CD4-positive, alpha-beta T cell (primary cell): ENCODE measurements at places on chromosomes 12 and 14.

- no peak for DNase-seq
Observed at GRCh38 chr12:118513611-118514010, 137.3 kb downstream of the SUDS3 start.

DNA sequence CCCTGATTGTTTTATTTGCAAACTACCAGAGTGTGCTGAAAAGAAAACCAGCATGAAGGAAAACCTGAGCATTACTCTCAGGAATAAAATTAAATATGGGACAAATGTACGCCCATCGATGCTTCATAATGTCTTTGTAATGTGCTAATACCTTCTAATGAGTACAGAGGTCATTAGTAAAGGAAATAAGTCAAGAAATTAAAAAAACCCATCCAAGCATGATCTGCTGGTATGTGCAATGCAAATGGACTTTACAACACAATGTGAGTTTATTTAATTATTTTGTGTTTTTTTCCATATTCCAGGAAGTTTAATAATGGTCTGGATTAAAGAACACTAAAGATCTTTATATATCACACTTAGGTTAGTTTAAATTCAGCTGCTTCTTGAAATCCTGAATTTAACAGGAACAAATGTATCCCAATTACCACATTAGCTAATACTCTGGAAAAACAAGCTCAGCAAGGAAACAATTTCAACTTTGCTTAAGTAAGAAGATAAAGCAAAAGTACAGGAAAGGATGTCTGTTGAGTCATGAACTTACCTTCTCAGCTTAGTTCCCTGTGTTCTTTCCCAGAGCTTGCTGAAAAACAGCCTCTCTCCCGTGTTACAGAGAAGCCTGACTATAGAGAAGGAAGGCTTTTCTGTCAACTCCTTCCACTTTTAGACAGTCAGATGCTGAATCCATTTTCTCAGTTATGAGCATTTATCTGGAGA is 179.3 kb upstream of the TMEM260 start:
- no peak for DNase-seq

GRCh38 chr12:14369311-14369710 is 3.8 kb downstream of the ATF7IP start:
- DNase-seq, result no peak

- no peak for DNase-seq
Observed at GRCh38 chr14:104545942-104546501, 33.5 kb upstream of the C14orf180 start.

- no peak for DNase-seq
Observed at GRCh38 chr14:37844614-37845013, 249.2 kb downstream of the TTC6 start.

DNA sequence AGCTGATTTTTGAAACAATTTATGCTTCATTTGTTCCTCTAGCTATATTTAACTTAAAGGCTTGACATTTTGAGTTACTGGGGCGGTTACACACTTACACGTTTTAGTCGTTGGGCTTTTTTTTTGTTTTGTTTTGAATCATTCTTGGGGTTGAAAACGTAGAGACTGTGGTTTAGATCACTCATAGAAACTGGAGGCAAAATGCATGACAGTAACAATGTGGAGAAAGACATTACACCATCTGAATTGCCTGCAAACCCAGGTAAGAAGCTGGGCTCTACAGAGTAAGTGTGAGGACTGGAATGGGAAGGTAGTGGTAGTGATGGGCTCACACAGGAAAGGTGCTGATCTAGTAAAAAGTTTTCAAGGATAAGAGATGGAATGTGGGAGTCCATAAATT is at the start of gene CLEC2D:
CLEC2D (plus strand) TSS at position 180 of the 400 bp plus-strand sequence; CDS start at position 202, 22 bp downstream.
- peak; percentile 56 for DNase-seq

DNA sequence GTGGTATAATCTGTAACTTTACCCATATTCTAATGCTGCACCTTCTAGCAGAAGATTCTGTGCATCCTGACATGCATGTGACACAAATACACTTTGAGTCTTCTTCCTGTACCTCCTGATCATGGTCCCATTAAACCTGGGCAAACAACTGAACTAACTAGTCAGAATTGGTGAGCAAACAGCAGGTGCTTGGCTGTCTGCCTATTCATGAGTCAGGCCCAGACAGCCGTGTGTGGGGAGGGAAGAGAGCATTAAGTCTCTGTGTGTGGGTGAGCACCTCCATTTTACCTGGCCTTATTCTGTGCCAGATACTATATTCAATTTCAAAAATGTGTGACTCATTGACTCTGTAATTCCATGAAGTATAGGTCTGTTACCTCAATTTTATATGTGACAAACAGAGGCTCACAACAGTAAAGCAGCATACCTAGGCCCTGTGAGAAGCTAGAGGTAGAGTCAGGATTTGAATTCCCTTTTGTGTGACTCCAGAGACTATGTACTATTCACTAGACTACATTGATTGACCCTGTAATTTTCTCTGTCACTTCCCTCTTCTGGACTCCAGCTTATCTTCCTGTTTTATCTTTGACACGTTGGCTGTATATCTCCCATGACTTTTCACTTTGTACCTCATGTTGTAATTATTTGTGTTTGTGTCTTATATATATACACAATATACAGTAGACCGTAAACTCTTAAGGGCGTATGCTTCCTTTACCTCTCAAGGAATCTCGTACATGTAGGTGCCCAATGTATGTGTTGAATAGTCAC is 32.2 kb downstream of the SUSD6 start:
- peak; percentile 71 for DNase-seq

DNA sequence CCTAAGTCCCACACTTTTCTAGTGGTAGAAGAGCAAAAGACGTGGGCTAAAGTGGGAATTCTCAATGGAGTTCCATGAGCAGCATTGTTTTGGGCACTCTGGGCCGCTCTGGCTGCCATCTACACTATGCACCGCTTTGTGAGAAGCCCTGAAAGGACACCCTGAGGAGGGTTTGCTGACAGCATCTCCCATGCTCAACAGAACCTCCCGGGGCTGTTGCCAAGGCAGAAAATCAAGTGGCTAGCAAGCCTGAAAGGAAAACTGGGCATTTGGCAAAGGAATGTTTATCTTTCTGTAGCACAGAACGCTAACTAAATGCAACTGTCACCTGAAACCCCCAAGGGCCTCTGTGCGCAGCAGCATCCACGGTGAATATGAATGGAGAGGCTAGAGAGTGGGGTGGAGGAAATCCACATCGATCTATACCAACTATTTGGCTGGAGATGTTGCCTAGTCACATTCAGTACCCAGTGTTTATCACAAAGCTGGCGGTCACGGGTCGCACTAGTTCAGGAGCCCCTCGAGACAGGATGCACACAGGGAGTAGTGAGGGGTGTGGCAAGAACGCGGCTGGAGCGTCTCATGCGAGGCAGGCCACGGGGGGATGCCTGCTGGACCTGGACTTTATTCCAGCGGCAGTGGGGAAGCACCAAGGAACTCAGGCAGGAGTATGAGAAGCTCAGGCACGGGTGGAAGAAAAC is 14.2 kb downstream of the APPL2 start:
- DNase-seq, result no peak

DNA sequence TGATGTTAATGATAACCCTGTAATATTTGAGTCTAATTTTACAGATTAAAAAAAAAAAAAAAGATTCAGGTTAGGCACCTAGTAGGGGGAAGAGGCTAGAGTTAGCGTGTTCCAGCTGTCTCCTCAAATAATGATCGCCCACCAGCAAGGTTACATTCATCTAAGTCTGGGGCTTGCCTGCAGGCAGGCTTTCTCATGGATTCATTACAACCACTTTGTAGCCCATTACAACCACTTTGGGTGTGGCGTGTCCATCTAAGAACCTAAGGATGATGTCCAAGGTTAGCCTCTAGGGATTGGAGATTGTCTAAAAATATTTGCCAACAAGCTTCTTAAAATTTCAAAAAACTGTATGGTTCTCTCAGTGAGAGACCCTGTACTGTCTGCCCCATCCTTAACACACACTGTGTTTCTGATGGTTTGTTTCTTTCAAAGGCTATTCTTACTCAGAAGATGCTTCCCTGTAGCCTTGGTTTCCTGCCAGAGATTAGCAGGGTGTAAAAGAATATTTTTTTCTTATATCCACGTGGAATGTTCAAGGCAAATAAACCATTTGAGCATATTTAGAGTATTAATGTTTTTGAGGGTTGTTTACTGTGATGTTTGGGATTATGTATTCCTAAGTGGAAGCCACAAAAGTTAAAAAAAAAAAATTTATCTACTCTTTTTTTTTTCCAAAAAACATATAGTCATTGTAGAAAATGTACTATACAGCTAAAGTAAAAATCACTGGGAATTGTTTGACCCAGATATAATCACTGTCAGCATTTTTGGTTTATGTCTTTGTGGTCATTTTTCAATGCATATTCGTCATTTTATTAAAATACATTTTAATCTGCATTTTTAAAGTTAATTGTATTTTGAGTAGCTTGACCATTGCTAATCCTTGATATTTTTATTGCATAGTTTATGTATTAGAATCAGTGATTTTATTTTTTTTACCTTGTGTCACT is 1.7 kb downstream of the DYNC1H1 start:
- no peak for DNase-seq

GRCh38 chr14:47207617-47208016 is 467.8 kb downstream of the MDGA2 start:
- no peak for DNase-seq

GRCh38 chr12:34290381-34290995 is 268.2 kb downstream of the ALG10 start:
- DNase-seq, result no peak

DNA sequence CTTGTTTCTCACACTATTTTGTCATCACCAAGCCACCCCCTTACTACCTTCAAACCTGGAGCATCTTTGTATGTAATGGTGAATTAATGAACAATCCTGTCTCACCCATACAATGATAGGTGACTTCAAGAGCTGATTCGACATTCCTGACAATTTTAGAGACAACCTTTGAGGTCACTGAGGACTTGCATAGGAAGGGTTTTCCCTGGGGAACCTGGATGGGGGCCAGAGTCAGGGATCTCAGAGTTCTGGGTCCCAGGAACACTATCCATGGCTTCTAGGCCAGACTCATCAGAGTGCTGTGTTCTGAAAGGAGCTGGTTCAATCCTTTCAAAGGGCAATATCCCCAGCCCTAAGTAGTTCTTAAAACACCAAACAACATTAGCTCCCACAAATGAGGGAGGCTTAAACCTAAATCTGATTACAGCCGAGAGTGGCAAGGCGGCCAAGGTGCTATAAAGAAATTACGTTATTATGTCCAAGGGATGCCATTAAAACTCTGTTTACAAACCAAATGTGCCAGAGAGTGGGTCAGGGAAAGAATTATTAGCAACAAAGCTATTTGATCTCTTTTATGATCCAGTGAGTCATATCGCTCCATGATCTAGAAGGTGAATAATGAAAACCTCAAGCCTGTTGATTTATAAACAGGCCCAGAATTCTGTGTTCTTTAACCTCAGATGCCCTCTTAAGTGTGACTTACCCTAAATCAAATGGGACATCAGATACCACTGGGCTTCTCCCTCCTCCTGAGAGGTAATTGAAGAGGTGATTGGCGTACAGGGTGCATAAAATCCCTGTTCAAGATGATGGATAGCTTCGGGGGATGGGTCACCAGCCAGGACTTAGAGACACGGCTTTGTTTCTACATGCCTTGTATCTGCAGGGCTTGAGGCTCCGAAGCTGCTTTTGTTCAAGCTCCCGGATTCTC is 230.2 kb upstream of the TBX3 start:
- DNase-seq, result no peak

- DNase-seq, result no peak
Observed at GRCh38 chr12:71763677-71764379, 9.2 kb downstream of the RAB21 start.

GRCh38 chr14:56313789-56314188 is 195.6 kb downstream of the PELI2 start:
- DNase-seq, result no peak

DNA sequence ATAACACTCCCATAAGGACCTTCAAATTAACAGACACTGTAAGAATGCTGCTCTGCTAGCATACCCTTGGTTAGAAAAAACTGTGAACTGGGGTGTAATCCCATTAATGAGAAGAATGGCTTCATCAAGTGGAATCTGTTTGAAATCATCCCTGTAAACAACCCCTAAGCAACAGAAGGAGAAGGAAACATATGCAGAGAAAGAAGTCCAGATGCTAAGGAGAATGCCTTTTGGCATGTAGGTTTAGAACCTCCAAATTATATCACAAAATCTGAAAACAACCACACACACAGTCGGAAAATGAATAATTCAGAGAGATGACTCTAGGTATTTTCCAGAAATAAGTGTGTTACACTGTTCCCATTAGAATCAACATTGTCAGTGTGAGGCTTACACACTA is 140.2 kb downstream of the NUAK1 start:
- no peak for DNase-seq

DNA sequence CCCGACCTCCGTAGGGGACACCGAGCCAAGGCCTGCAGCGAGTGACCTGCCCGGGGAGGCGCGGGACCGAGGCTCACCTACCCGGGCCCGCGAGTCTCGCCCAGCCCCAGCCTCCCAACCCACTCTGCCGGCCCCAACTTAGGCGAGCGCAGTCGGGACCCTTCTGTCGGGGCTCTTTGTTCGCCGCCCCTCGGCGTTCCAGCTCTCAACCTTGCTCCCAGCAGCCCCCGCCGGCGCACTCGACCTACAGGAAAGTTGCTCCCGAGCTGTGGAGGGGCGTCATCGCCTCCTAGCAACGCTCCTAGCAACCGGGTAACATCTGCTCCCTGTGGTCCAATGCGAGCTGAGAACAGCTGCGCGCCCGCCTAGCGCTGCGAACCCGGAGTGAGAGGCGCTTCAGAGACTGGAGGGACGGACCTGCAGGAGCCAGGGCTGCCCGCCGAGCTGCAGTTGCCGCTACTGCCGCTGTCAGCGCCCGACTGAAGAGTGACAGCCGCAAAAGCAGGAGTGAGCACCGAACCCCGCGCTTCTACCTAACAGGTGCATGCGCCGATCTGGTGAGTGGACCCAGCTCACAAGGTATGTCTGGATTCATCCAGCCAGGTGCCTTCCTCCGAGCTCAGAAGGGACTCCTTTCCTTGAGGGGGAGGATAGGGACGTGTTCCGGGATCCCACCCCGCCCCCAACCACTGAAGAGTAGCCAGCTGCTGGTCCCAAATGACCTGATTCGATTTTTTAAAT is 355.0 kb downstream of the SNAPC1 start:
- peak; percentile 67 for DNase-seq

DNA sequence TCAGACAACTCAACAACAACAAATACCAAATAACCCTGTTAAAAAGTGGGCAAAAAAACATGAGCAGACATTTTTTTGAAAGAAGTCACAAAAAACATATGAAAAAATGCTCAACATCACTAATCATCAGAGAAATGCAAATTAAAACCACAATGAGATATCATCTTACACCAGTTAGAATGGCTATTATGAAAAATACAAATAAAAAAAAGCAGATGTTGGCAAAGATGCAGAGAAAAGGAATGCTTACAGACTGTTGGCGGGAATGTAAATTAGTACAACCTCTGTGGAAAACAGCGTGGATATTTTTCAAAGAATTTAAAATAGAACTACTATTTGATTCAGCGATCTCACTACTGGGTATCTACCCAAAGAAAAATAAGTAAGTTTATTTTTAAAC is 114.0 kb downstream of the SLC38A4 start:
- no peak for DNase-seq

- no peak for DNase-seq
Observed at GRCh38 chr12:26338586-26339572, 143.5 kb downstream of the SSPN start.

GRCh38 chr14:104598910-104599273 is 5.7 kb downstream of the TMEM179 start:
- DNase-seq, result no peak

GRCh38 chr12:989751-990660 is 1.0 kb upstream of the ERC1 start:
- DNase-seq, result peak; percentile 39
